ENCODE measurements at places on chromosomes 13 and 19.

DNA sequence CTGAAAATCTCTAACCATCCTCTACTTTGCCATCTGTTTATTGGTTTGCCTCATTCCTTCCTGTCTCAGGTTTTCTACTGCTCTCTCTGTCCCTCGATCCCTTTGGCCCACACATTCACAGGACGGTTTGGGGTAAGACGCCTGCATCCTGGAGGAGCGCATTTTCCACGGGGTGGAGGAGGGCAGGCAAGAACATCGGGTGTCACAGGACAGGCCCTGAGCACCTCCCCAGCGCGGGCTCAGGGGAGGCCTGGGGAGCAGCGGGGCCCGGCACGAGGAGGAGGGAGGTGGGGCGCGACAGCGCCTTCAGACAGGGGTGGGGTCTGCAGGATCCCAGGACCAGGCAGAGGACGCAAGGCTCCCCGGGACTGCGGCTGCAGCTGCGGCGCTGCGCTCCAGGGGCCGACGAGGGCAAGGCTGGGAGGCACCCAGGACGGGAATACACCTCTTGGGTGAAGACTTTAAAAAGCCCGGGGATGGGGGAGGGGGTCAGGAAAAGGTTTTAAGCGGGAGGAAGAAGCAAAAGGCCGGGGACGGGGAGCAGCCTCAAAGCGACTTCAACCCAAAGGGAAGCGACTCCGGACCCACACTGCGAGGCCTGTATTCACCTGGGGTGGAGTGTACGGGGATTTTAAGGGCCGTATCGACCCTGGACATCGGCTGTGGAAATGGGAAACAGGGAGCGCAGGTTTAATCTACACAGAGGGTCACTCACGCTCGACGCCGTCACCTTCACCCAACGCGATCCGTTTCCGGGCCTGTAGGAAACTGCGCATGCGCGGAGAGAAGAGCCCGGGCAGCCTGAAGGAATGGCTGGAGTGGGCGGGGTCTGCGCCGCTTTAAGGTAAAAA, at the start of gene ZNF415:
Gene ZNF415, minus strand, starts transcription at position 770 of the 851 bp plus-strand sequence. CDS start 10,234 bp downstream, outside the sequence.
- DNase-seq = peak; percentile 65

- DNase-seq = no peak
These were observed 139.1 kb upstream of the TRPC4 start for GRCh38 chr13:38008636-38009035.

DNA sequence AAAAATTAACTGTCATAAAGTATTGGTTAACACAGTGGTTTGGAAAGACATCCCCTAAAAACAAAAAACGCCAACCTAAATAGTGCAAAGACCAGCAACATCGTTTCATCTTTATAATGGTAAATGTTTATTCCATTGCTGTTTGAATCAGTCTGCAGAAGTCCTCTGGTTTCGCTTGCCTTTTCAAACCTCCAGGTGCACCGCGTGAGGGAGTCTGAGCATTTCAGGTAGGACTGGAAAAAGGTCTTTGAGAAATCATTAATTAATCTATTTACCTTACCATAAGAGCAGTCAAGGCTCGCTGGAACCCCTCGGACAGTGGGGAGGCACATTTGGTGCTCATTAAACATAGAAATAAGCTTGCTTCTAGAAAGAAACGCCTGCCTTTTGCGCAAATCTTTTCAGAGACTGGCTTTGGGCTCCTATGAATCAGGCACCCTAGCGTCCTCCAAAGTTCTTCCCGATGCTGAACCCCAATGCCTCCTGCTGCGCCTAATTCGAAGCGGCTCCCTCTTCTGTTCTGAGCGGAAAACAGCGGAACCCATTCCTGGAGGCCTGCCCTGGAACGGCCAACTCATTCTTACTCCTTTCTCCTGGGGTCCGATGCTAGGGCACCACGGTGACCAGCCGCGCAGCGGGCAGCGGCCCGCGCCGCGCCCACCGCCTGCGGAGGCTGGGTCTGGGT, 951 bp upstream of the MTUS2 start:
- DNase-seq = no peak

DNA sequence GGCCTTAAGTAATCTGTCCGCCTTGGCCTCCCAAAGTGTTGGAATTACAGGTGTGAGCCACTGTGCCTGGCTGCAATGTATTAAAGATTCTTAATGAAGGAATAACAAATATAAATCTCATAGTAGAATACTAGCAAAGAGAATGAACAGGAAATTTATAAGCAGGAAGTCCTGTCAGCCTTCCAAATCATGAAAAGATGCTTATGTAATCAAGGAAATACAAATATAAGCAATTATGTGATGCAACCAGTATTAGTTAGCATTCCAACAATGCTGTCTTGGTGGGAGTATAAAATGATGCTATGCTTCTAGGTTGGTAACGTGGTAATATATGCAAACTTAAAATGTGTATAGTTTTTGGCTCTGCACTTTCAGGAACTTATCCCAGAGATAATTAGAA, 133.8 kb downstream of the PDS5B start:
- no peak for DNase-seq

- DNase-seq = no peak
These were observed 93.9 kb downstream of the COL4A2 start for GRCh38 chr13:110400786-110401533.

DNA sequence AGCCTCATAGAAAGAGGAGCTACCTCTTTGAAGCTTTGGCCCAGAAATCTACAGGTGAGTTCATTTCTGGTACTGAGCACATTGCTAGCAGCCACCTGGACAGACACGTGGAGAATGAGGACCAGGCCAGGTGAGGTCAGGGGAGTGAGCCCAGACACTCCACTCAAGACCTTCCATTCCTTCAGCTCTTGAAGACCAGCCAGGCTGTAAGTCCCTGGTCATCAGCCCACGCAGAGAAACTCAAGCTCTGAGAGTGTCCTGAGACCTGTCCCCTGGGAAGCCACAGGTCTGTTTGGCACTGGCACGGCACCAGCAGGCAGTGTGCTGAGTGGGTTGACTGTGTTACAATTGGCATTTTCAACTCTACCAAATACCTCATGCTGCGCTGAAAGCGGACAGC, 27.4 kb downstream of the C13orf42 start:
- no peak for DNase-seq

GRCh38 chr19:3499738-3500428, 591 bp downstream of the DOHH start:
- DNase-seq = no peak

DNA sequence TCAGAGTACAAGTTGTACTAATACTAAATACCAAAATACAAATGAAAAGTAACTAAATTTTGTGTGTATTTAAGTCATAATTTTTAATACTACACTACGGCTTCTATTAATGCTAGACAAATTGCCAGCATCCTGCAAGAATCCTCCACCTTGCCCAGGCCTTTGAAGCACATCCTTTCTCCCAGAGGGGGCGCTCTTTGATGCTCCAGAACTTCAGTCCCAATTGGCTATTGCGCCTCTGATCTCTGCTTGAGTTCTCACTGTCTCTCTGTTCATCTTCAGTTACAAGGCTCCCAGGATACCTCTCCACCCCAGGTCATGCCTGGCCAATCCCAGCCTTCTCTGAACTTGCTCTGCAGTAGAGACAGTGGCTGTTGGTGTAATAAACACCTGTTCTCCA, 141.0 kb downstream of the DCLK1 start:
- no peak for DNase-seq

- no peak for DNase-seq
These were observed 58.8 kb upstream of the UBL3 start for GRCh38 chr13:29909081-29909730.

DNA sequence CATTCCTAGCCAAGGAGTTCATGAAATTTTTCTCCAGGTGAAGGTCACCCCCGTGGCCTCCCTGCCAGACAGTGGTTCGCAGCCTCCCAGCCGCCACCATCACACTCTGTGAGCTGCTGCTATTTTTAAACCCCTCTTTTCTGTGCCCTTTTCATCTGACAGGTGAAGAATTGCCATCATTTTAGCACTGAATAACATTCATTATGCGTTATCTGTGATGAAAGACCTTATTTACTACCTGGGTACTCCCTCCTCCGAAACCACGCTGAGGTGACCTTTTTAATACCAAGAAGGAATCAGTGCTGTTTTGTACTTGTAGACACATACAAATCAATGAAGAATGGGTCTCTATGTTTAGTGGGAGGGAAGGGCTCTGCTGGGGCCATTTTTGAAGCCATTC, 148.9 kb upstream of the GPR12 start:
- DNase-seq = no peak

- DNase-seq = no peak
These were observed 12.1 kb upstream of the GPR4 start for GRCh38 chr19:45613926-45614725.

- peak; percentile 51 for DNase-seq
These were observed 2.8 kb downstream of the ZNF536 start for GRCh38 chr19:30374865-30375552.

GRCh38 chr13:78779608-78780007, 120.7 kb upstream of the OBI1 start:
- DNase-seq = no peak

GRCh38 chr13:96822895-96823294, 171.4 kb downstream of the OXGR1 start:
- no peak for DNase-seq

- no peak for DNase-seq
These were observed 495 bp downstream of the DCLK1 start for GRCh38 chr13:36130552-36131221.

DNA sequence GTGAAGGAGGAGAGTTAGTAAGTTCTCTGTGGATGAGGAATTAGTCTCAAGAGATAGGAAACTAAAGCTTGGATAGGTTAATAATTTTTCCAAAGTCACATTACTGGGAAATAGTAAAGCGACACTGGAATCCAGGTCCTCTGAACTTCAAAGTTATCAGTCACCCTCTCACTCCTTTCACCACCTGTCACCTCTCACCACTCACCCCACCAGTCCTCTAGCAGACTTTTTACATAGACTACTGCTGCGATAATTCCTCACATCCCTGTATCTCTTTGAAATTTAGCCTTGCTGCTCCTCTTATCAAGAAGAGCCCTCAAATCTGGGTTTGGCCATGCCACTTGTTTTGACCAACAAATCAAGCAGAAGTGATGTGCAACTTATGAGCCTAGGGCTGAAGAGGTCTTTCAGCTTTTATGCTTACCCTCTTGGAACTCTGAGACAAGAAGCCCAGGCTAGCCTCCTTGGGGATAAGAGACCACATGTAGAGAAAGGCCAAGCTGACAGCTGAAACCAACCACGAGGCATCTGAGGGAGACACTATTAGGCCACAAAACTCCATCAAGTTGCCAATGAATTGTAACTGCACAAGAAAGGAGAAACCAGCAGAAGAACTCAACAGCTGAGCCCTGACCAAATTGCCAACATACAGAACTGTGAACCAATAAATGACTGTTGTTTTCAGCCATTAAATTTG, 41.2 kb downstream of the STARD13 start:
- no peak for DNase-seq

GRCh38 chr19:10830931-10831779, 4.9 kb downstream of the TMED1 start:
- no peak for DNase-seq
